ENCODE measurements at places on chromosomes 2 and 18. TPM values are rescaled to one million over a fixed set of nuclear protein-coding genes. Genes with fewer than 3 reads are reported as not detected.

DNA sequence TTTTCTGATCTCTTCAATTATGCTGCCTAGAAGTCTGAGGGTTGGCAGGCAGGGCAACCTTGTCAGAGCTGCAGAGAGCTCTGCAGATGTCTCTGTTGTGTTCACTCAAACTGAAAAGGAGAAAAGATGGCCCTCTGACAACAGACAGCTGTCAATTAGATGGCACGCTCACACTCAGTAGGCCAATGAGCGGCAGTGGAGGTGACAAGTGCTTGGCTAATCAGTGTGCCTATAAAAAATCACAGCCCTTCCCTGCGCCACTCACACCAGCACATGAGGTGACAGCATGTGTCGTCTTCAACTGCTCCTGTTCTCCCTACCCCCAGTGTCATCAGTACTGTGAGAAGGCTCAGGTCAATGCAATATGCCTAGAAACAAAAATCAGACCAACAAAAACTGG is 203.9 kb downstream of the TCF4 start:
- no peak overlapping the region for H3K27ac ChIP-seq
- H3K27me3 ChIP-seq, result no peaks in the 10 kb centered on the region
- no peaks in the 10 kb centered on the region for H3K4me1 ChIP-seq
- no peak for DNase-seq
- H3K4me3 ChIP-seq, result no peak overlapping the region
- H3K36me3 ChIP-seq, result no peaks in the 10 kb centered on the region

DNA sequence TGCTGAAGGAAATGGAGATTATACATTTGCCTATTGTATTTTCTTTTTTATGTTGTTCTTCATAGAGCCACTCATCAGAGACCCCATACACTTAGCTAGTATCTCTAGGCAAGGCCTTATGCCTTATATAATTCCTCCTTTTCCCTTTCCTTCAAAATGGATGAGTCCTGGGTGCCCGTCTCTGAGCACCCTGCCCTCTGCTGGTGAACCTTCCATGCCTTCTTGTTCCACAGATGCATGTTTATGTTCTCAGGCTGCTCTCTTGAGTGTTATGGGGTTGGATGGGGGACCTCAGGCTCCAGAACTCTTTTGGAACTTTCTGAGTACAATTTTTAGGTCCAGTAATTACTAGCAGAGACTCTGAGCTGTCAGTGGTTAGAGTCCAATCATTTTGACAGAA is 368.6 kb upstream of the SPRED2 start:
- H3K27me3 ChIP-seq, result no peaks in the 10 kb centered on the region
- no peaks in the 10 kb centered on the region for H3K4me1 ChIP-seq
- DNase-seq, result no peak

- no peak overlapping the region for H3K27ac ChIP-seq
- DNase-seq, result no peak
- no peaks in the 10 kb centered on the region for H3K36me3 ChIP-seq
- no peaks in the 10 kb centered on the region for H3K4me1 ChIP-seq
These were observed 567.4 kb downstream of the ARHGAP15 start for GRCh38 chr2:143696651-143697050.

DNA sequence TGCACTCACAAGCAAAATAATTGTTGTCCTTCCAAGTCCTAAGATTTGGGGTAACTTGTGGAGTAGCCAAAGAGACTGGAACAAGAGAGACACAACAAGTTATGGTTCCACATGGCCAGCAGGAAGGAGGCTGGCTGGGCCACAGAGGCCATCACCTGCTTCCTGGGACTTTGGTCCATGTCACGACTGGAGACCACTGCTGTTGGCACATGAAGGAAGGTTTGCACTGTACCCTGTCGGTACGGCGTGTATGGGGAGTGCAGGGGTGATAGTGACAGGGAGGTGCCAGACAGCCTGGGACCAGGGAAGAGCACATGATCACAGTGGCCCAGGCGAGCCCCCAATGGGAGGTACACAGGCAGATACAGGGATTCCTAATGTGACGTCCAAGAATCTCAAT is 15.5 kb downstream of the SLC66A2 start:
- no peak for DNase-seq
- H3K27ac ChIP-seq, result peak overlapping the region; percentile 19

Gene STAT4
- 0.48 TPM for total RNA-seq

Gene RIT2
- not detected for total RNA-seq
